ENCODE measurements at places on chromosomes 12 and 14.

GRCh38 chr12:52992699-52993557 is 13.3 kb upstream of the EIF4B start:
- DNase-seq = no peak

- no peak for DNase-seq
Observed at GRCh38 chr14:88604212-88604611, 41.4 kb downstream of the ZC3H14 start.

DNA sequence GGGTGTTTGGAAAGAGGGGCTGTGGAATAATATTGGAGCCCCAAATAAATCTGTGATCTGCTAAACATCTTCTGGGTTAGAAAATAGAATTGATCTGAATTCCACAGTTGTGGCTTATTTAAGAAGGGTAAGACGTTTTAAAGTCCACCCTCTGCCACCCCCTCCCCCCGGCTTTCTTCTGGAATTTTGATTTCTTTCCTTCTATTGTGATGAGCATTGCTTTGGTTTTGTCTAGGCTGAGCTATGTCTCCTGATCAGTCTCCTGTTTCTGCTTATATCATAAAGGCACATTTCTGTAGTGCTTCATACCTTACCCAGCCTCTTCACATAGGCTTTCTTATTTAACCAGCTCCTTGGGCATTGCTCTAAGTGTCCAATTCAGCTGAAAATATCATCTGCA is 77.3 kb upstream of the SLC38A2 start:
- DNase-seq = no peak

- DNase-seq = no peak
Observed at GRCh38 chr14:103101963-103102688, 7.6 kb downstream of the EXOC3L4 start.

DNA sequence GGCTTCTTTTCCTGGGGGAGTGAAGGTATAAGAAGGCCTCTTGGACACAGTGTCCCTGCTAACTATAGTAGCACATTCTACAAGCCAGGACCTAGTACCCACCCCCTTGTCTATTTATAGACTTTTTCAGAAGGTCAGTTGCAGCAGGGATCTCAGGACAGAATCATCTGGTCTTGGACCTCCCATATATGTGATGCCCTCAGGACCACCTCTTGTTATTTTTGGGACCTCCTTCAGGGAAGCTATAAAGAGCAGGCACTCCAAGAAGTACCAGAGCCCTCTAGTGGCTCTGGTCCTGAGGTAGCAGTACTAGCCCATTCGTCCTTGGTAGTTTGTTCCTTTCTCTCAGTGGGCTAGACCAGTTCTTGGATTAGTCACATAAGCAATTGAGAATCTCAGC is 4.3 kb downstream of the COQ10A start:
- no peak for DNase-seq

GRCh38 chr12:39402922-39403321 is 40.0 kb downstream of the KIF21A start:
- no peak for DNase-seq

DNA sequence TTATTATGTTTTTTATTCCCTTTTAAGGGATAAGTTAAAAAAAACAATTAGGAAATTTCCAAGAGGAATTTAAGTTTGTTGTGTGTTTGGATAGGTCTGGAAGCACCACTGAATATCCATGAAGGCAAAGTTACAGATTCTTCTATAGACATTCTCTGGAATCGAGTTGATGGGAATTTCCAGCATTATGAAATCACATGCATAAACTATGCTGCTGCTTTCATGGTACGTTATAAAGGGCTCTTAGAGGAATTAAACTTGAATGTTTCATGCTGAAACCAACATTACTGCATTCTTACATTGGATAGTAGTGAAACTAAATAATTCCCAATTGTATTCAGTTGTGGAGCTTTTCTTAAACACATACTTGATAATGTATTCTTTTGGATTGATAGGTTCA is 21.5 kb upstream of the PTPRQ start:
- DNase-seq = no peak

DNA sequence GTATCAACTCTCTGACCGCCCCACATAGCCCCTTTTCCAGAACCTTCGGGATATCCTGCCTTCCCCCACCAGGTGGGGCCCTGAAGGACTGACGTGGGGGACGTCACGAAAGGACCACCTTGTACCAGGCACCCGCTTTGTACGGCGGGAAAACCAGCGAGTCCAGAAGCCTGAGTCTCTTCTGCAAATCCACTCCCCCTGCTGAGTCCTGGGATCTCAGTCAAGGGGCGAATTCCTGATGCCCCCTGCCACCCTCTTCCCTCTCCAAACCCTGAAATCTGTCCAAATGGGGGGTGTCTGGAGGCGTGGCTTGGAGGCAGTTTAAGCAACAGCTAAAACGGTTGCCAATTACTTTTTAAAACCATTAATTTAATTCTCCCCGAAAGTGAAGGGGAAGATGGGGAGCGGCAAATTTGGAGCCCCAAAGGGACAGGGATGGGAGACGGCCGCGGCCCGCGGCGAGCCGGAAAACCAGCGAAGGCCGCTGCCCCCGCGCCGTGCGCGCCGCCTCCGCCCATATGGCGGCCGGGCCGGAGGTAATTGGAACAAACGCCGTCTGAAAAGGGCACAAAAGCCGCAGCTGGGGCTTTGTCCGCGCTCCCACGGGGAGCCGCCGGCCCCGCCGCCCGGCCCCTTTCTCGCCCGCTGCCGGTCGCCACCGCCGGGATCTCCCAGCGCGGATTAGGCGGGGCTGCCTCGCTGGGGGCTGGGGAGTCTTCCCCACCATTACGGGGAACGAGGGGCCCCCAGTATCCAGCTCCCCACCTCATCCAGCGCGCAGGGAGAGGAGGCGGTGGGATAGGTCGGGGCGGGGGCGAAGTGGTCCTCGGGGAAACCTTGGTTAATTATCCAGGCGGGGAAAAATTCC is 6.6 kb downstream of the LHX5 start:
- no peak for DNase-seq

DNA sequence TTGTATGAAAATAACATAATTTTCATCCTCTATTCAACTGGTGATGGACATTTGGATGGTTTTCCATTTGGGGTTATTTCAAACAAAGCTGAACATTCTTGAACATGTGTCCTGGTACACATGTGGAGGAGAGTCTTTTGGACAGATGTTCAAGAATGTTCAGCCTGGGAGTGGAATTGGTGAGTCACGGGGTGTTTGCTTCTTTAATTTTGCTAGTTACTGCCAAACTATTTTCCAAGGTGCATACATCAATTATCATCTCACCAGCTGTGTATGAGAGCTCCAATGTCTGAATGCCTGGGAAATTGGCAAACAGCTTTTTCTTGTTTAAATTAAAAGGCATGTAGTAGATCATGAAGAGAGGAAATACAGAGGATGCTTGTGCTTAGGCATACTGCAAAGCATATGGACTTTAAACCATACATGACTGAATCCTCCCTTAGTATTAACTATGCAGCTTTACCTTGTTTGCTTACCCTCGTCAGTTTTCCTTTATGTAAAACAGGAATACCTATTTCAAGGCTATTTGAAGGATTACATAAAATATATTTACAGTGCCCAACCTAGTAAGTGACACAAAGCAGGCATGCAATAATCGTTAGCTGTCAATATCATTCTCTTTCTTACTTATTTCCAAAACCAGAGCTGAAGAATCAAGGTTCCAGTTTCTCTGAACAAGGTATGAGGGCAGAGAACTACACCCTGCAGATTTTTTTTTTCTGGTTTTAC is 152.1 kb downstream of the ITPR2 start:
- DNase-seq = no peak

- no peak for DNase-seq
Observed at GRCh38 chr14:48974994-48975393, 611.2 kb downstream of the RPS29 start.

DNA sequence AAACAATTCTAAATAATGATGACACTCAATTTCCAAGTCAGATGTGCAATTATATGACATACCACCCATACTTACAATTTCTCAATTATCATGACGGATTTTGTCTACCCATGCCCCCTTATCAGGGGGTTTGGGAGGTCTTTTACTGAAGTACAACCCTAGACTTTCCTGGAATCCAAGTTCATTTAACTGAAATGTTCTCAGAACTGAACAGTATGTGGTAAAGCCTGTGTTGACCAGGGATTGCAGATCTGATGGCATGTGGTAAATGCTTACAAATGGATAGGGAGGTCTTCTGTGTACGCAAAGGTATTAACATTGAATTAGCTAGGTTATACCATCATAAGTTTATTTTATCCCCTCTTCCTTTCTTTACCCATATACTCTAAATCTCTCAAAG is 281.8 kb downstream of the CEP128 start:
- DNase-seq = no peak

DNA sequence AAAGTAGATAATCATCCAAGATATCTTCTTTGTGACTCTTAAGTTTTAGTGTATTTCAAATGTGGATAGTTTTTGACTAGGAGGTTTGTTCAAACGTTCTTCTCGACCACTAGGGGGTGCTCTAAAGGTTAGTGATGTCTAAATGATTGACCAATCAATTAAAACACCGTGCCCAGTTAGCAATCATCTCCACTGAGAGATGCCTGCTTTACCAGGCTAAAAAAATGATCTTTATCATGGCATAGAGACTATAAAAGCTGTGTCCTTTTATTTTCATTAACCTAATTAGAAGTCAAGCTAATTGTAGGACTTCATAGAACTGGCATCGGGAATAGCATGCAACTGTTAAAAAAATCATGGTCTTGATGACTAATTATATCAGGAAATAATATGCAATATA is 153.9 kb downstream of the PRKCH start:
- no peak for DNase-seq

- no peak for DNase-seq
Observed at GRCh38 chr14:58060898-58061297, 91.1 kb downstream of the ARMH4 start.

GRCh38 chr14:102095231-102095870 is 8.5 kb upstream of the HSP90AA1 start:
- DNase-seq = no peak

DNA sequence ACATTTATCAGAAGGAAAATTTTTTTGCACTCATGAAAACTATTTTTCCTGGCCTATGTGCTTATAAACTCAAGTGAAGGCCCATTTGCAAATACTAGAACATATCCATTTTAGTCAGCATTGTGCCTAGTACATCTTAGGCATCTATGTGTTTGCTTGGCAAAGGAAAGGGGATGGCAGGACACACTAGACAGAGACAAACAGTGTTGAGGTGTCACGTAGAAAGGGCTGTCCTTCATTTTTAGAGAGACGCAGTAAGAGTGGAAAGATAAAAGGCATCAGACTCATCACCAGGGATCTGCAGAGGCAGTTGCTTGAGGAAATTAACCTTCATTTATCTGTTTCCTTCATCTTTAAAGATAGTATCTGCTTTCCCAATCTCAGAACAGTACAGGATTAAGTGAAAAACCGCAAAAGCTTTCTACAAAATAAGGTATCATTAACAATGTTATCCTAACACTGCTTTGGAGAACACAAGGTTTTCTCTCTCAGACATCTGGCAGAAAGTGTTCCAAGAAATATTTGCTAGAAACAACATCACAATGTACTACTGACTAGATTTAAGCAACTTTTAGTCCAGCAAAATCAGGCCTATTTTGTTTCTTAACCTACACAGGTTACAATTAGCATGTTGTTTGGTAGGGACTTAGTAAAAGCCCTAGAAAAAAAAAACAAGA is 2.0 kb downstream of the YBX3 start:
- no peak for DNase-seq

- DNase-seq = no peak
Observed at GRCh38 chr12:13379531-13380188, 183.1 kb downstream of the EMP1 start.

GRCh38 chr14:44099743-44100488 is 407.2 kb downstream of the FSCB start:
- DNase-seq = no peak

- no peak for DNase-seq
Observed at GRCh38 chr12:49358483-49359141, 8.7 kb upstream of the SPATS2 start.

- DNase-seq = no peak
Observed at GRCh38 chr12:51187370-51187987, 14.5 kb upstream of the TFCP2 start.

GRCh38 chr12:112928978-112929377 is 9.3 kb upstream of the OAS3 start:
- no peak for DNase-seq
